ENCODE measurements at places on chromosomes 1 and 21. TPM values are rescaled to one million over a fixed set of nuclear protein-coding genes. Genes with fewer than 3 reads are reported as not detected.

- H3K4me1 ChIP-seq: peaks cover 27% of the 10 kb centered on the region
- H3K4me3 ChIP-seq: peak overlapping the region; percentile 87
- H3K36me3 ChIP-seq: no peaks in the 10 kb centered on the region
- DNase-seq: no peak
- H3K27ac ChIP-seq: peak overlapping the region; percentile 82
Observed at GRCh38 chr1:11804666-11805421, 920 bp downstream of the MTHFR start.

LPAR3 gene
- not detected for total RNA-seq

MSH4 gene
- total RNA-seq: 0.50 TPM

DNA sequence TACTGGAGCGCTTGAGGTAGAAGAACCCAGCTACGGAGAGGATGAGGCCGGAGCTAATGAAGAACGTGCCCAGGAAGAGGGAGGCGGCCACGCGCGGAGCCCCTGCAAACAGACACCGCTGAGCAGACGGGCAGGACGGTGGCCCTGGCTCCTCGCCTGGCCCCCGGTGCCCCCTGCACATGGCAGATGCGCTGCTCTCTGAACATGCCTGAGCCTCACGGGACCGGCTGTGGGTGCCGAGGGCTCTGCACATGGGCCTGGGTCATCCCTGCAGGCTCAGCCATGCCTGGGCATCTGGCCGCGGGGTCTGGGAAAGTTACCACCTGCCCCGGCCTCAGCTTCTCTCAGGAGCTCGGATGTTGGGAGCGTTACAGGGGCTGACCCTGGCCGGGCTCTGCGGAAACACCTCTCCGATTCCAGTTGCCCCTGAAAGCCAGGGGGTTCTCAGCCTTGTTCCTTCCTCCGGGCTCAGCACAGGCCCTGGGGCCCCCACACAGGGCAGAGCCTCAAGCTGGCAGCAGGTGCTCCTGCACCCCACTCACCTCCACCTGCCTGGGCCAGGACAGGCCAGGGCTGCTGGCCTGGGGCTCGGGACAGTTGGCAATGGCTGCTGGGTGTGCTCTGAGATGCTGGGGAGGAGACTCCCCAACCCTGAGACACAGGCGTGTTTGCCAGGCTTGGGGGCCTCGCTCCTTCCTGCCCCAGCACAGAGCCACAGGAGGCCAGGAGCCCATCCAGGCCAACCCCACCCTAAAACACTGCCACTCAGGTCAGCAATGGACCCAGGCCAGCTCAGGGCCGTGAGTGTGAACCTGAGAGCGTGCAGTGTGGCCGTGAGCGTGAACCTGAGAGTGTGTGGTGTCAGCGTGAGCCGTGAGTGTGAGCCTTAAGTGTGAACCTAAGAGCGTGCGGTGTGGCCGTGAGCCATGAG is 12.1 kb upstream of the RNF223 start:
- H3K4me1 ChIP-seq: no peaks in the 10 kb centered on the region
- no peaks in the 10 kb centered on the region for H3K27me3 ChIP-seq
- H3K4me3 ChIP-seq: no peak overlapping the region
- no peaks in the 10 kb centered on the region for H3K36me3 ChIP-seq
- DNase-seq: no peak

DNA sequence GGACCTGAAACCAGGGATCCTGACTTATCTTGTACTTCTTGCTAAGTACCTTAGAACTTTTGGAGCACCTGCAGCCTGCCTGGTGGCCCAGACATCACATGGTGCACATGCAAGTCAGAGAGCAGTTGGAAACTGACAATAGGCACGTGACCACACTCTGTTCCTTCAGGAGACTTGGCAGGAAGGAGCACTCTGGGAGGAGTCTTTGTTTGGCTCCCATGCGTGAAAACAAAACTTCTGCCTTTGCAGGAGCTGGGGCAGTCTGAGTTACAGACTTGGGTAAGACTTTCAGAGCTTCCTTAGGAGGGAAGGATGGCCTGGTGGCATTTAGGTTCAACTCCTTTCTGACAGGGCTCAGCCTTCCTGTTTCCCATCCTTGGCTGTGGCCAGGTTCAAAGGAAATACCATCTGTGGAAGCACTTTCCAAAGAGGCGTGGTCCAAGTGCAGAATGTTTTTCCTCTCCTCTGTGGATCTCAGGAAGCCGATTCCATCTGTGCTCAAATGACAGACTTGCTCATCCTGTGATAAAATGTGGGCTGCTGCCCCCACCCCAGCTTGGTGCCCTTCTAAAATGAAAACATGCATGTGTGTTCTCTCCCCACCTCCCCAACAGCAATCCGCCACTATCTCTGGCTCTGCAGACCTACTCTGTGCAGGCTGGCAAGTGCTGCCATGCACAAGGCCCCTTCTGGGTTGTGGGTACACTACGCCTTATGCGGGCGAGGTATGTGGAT is 14.1 kb upstream of the ZNF436 start:
- H3K4me1 ChIP-seq: peaks cover 6% of the 10 kb centered on the region
- no peaks in the 10 kb centered on the region for H3K36me3 ChIP-seq
- H3K27me3 ChIP-seq: no peaks in the 10 kb centered on the region
- DNase-seq: no peak
- H3K4me3 ChIP-seq: no peak overlapping the region
- H3K27ac ChIP-seq: no peak overlapping the region

DNA sequence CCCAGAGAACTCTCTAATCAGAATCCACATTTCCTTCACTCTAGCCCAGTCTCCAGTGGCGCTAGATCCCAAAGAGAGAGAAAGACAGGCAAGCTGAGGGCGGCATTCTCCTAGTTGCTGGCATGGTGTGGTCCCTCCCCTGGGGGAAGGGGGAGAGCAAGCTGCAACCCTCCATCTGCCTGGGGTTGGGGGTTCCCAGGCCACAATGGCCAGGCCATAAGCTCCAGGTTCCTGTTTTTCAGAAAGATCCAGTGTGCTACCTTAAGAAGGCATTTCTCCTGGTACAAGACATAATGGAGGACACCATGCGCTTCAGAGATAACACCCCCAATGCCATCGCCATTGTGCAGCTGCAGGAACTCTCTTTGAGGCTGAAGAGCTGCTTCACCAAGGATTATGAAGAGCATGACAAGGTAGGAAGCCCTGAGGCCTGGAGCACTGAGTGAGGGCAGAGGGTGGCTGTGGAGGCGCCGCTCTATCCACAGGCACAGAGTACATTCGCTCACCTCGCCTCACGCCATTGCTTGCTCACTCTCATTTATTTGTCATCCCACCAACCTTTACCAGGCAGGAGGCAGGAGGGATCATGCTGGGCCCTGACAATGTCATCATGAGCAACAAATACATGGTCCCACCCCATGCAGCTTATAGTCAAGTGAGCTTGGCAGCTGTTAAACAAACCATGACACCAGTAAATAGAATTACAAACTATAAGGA is 6.6 kb downstream of the CSF1 start:
- H3K36me3 ChIP-seq: peaks cover 78% of the 10 kb centered on the region
- H3K27me3 ChIP-seq: no peaks in the 10 kb centered on the region
- no peak for DNase-seq
- peaks cover 20% of the 10 kb centered on the region for H3K4me1 ChIP-seq
- H3K27ac ChIP-seq: no peak overlapping the region

- no peak overlapping the region for H3K27ac ChIP-seq
- H3K27me3 ChIP-seq: no peaks in the 10 kb centered on the region
- DNase-seq: no peak
- no peak overlapping the region for H3K4me3 ChIP-seq
Observed at GRCh38 chr1:206706298-206706791, 21.6 kb downstream of the MAPKAPK2 start.

DNA sequence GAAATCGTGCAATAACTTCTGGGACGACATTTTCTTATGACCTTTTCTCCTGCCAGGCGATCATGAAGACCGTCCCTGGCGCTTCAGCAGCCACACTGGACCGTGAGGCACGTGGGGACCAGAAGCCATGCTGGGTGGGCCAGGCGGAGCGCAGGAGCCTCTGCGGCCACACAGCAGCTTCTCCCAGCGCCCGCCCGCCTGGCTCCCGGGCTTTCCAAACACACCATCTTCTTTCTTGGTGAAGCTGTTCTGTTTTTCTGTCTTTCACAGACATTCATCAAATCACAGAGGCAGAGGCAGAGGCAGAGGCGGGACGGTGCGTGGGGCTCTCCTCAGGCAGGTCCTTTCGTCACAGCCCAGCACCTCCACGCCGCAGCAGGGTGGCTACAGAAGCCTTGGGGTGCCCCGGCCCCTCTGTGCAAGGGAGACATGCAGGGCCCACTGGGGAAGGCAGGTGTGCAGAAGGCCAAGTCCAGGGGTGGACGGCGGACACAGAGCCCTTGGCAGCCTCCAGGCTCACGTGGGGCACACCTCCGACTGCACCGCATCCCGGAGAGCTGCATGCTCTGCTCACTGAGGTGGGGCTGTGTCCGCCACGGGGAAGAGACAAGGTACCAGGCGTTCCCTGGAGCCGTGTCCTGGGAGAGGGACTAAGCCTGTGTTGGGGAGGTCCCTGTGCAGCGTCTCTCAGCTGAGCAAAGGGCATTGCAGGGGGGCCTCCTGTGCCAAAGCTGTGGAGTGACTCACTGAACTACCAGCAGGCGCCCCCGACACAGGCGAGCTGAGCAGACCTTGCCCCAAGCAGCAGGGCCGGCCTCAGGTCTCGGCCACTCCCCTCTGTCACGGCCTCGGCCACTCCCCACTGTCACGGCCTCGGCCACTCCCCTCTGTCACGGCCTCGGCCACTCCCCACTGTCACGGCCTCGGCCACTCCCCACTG is 2.6 kb upstream of the TMEM240 start:
- no peak overlapping the region for H3K27ac ChIP-seq
- no peaks in the 10 kb centered on the region for H3K4me1 ChIP-seq
- no peak overlapping the region for H3K4me3 ChIP-seq

DNA sequence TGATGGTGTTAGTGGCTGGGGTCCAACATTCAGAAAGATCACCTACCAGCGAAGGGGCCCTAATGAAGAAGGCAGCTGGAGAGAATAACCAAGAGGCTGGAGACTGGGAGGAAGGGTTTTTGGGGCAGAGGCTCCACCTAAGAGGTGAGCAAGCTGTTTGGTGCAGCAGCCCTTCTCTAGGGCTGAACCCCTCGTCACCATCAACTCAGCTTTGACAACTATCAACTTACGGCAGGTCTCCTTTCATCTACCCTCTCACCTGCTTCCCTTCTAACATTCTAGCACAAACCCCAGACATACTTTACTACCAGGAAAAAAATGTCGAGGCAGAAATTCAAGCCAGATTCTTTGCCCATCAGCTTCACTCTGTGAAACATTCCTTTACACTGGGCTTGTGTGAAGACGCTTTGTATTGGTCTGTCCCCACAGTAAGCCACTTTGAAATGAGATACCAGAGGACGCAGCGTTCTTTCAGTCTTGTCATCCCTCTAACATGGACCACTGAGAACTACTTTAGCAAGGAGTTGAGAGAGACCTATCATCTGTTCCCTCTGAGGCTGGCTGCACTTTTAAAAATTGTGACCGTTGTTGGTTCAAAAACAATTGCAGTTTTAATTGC is 84.6 kb downstream of the RAVER2 start:
- H3K4me3 ChIP-seq: no peak overlapping the region
- no peak for DNase-seq
- H3K36me3 ChIP-seq: 0 out of 2 replicates have a peak, but pooled peaks cover 10% of the 10 kb centered on the region
- no peak overlapping the region for H3K27ac ChIP-seq
- no peaks in the 10 kb centered on the region for H3K27me3 ChIP-seq

DNA sequence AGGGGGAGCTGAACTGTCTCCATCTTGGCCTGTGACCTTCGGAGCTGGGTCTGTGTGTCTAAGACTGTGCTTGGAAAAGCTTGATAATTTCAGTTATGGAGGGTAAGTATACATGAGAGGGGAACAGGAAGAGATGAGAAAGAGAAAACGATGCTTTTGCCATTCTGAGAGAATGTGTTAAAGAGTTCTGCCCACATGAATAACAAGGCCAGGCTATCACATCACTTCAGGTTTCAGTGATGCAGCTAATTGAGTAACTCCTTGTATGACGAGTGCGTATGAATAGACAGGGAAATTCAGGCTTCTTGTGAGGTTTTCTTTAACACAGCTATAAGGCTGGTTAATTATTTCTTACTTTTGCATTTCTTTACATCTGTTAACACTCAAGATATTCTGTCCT is 81.0 kb downstream of the PLPPR5 start:
- H3K27ac ChIP-seq: no peak overlapping the region
- no peaks in the 10 kb centered on the region for H3K27me3 ChIP-seq
- no peaks in the 10 kb centered on the region for H3K36me3 ChIP-seq
- DNase-seq: no peak

DNA sequence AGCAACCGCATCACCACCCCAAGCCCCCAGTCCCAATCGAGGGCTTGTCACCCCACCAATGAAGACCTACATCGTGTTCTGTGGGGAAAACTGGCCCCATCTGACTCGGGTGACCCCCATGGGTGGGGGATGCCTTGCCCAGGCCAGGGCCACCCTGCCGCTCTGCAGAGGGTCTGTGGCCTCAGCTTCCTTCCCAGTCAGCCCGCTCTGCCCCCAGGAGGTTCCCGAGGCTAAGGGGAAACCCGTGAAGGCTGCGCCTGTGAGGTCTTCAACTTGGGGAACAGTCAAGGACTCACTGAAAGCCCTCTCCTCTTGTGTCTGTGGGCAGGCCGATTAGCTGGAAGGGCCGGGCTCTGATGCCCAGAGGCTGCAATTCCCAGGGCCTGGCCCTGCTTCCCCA is 2.0 kb downstream of the SRARP start:
- H3K27ac ChIP-seq: no peak overlapping the region
- H3K36me3 ChIP-seq: no peaks in the 10 kb centered on the region
- no peak for DNase-seq
- no peaks in the 10 kb centered on the region for H3K4me1 ChIP-seq

GRCh38 chr1:198437332-198437731 is 103.1 kb downstream of the ATP6V1G3 start:
- no peak overlapping the region for H3K27ac ChIP-seq
- no peak overlapping the region for H3K4me3 ChIP-seq
- no peak for DNase-seq

CD101 gene
- total RNA-seq: 1.8 TPM

DNA sequence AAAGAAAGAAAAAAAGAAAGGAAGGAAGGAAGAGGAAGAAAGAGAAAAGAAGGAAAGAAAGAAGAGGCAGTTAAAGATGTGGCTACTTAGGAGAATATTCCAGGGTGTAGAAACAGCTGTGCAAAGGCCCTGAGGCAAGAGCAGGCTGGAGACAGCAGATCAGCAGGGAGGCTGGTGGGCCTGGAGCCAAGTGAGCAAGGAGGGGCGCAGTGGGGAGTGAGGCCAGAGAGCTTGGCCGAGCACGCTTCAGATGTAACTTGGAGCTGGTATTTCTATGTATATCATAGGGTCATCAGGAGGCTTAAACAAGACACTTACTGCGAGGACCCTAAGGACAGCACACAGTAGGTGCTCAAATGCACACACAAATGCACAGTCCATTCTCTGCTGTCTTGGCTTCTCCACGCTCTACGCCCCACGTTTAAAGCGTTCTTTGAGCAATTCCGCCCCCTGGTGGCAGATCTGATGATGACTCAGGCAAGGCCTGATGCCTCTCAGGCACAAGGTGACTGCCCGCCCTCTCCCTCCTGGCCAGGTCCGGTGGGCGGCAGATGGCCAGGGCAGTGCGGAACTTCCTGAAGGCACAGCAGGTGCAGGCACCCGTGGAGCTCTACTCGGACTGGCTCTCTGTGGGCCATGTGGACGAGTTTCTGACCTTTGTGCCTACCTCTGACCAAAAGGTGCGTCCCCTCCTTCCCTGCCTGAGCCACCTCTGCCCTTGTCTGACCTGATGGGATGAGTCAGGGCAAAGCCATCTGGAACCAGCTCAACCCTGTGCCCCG is 11.9 kb upstream of the PADI3 start:
- no peaks in the 10 kb centered on the region for H3K27me3 ChIP-seq
- peaks cover 52% of the 10 kb centered on the region for H3K4me1 ChIP-seq

MAGI3 gene
- total RNA-seq: 17.3 TPM
